ENCODE measurements at places on chromosomes 3 and 15.

DNA sequence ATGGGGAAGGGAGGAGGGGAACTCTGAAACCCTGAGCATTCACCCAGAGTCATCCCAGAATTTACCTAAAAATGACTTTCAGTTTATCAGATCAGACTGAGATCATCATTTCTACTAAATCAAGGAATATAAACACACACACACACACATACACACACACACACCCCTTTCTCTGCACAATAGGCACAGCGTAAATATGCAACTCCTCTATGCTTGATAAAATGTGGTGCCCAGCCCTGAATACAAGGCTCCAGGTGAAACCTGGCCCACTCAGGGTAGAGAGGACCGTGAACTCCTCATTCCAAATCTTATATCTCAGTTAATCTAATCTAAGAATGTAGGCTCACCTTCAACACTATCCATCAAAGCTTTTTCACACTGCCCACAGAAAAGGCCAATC is 31.8 kb upstream of the SEC22A start:
- no peak for DNase-seq

DNA sequence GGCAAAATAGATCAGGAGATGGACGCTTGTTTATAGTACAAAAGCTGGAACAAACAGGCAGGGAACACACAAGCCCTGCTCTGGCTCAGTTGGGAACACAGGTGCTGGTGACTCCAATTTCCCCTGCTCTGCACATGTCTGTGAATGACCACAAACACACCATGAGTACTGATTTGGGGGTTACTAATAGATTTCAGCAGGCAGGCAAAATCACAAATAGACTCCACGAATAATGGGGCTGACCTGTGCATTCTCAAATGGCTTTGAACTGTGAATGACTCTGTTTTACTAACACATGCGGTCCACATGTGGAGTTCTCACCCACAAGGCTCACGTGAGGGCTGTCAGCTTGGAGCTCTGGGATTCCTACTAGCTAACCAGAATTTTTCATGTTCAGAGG is 3.9 kb downstream of the RTP3 start:
- no peak for DNase-seq

GRCh38 chr3:41630708-41631107 is 331.2 kb downstream of the ULK4 start:
- no peak for DNase-seq

- DNase-seq = peak; percentile 13
Observed at GRCh38 chr15:64213646-64214045, 50.8 kb upstream of the PPIB start.

DNA sequence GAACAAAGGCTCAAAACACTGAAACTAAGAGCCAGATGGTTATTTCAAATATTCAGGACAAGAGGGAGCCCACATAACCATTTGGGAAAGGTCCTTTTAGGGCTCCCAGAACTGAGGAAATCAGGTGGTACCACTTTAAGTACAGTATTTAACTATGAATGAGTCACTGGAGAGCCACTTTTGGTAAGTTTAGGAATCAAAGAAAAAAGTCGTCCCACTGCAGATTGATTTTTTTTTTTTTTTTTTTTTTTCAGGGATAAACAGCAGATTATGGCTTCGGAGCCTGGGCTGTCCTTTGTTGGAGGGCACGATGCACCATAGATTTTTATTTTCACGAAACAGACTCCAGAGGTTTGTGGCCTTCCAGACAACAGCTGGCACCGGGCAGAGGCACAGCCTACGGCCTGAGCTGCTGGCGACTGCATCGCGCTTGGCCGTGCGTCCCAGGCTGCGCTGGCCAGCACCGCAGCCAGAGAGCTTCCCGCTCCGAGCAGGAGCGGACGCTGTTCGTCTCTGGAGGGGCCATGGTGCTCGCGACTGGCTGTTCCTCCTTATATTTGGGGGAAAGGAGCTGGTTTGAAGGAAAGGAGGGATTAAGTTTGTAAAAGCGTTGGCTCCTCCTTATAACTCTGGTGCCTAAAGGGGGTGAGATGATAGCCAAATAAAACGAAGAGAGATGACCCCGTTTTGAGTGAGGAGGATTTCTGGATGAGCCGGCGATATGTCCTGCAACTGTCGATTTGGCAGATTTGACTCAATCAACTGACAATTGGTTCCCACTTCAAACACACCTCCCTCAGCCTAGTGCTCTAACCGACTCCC is 152.9 kb upstream of the GOLIM4 start:
- peak; percentile 58 for DNase-seq

DNA sequence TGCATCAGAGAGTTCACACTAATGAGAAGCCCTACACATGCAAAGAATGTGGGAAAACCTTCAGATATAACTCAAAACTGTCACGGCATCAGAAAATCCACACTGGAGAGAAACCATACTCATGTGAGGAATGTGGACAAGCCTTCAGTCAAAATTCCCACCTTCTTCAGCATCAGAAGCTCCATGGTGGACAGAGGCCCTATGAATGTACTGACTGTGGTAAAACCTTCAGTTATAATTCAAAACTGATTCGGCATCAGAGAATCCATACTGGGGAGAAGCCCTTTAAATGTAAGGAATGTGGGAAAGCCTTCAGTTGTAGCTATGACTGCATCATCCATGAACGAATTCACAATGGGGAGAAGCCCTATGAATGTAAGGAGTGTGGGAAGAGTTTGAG is 10.2 kb downstream of the ZNF619 start:
- no peak for DNase-seq

- no peak for DNase-seq
Observed at GRCh38 chr3:66000506-66000905, 38.2 kb downstream of the MAGI1 start.

DNA sequence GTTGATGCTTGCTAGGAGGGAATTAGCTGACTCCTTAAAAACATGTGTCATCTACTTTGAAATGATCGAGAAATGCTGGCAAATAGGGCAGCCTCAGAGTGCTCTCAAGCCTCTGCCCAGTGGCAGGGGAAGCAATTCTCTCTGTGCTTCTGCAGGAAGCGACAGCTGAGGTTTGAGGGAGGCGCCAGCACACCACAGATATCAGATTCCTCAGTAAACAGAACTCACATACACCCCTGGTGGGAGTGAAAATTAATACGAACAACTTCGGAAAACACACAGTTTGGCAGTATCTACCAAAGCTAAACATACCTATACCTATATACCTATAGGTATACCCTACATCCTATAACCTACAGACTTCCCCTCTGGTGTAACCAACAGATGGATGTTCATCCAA is 61.3 kb downstream of the NSMCE3 start:
- peak; percentile 83 for DNase-seq

DNA sequence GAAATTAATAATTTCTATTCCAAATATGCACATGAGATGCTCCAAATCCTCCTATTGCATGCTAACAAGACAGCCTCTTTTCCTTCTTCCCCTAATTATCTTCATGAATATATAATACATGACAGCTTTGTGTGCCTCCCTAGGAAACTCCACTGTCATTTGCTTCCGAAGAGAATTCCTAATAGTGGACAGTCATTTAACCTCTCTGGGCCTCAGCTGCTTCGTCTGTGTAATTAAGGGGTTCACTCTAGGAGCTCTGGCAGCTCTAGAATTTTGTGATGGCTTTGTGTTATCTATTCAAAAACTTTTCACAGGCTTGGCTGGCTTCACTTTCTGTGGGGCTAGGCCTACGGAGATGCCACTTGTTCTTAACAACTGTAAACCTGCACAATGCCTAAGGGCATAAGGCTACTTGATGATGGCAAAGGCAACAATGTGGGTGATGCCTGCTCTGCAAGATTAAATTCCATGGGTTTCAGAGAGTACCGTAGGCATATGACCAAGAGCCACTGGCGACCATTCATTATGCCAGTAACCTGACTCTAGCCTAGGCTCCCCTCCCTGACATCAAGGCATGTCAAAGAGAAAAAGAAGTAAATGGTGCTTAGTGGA is 333.8 kb upstream of the UMPS start:
- DNase-seq = no peak

GRCh38 chr3:83821506-83821905 is 1137.3 kb upstream of the CADM2 start:
- no peak for DNase-seq

- DNase-seq = no peak
Observed at GRCh38 chr3:194399874-194400411, 877 bp upstream of the GP5 start.

DNA sequence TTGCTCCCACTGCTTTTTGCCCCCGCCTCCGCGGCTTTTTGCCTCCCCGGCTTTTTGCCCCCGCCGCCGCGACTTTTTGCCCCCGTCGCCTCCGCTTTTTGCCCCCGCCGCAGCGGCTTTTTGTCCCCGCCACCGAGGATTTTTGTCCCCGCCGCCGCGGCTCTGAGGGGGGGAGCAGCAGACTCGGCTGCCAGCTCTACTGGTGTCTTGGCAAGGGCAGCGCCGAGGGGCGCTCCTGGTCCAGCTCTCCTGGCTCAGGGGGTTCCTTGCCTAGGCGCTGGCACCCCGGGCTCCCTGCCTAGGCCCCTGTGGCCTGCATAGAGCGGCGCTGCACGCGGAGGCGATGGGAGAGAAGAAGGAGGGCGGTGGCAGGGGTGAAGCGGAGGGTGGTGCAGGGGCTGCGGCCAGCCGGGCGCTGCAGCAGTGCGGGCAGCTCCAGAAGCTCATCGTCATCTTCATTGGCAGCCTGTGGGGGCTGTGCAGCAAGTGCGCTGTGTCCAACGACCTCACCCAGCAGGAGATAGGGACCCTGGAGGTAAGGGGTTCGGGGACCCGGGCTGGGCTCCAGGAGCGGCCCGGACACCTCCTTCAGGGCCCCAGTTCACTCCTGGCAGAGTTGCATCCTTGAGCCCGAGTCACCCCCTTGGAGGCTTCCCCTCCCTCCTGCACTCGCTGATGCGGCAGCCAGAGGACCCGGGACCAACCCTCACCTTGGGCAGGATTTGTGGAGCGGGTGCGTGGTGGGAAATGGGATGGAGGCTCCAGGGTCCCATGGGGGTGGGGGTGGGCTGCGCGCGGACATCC is 642.4 kb downstream of the GOLGA6L6 start:
- no peak for DNase-seq

DNA sequence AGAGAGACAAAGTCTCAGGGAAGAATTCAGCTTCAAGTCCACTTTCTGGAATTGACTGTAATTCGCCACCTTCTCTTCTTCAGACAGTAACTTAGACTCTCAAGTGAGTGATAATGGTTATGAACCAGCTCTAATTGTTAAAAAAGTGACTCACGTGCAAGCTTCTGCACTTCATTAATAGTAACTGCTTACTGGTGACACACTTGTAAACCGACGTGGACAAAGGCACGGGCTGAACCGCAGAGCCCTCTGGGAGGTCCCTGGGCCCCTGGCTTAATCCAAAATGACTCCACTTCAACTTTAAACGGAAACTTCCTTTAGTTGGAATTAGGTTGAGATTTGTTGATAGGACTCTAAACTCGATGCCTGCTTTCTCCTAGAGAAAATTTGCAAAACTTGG is 17.0 kb downstream of the MUC4 start:
- no peak for DNase-seq

GRCh38 chr3:127389420-127389819 is 101.6 kb upstream of the PRR20G start:
- no peak for DNase-seq

DNA sequence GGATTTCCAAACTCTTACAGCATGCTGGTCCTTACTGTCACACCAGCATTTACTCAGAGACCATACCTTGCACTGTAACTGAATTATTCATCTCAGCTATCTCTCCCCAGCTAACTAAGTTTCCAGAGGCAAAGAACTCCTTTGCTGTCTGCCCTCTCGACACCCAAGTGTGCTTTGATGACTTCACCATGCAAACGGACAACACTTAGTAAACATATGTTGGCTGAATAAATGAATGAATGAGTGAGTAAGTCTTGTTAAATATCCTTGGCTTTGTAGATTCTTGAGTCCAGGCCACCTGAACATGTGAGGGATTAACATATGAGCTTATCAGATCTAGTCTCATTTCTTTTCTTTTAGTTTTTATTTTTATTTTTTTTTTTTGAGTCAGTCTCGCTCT is 138.2 kb downstream of the PLD1 start:
- no peak for DNase-seq

DNA sequence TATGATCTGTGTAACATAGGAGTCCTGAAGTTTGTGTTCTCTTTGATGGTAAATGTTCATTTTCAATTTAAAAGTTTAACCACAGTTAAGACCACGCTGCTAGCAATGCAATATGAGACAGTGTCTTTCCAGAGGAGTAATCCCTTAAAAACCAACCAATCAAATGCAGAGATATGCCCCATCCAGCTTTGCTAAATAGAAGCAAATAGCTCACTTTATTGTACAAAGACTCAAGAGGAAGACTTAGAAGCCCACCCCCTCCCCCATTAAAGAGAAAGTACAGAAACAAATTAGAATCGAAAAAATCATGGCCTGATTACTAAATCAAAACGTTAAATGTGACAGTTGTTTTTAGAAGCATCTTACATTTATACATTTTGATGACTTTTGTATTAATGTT is 2.1 kb upstream of the ANP32A start:
- DNase-seq = no peak

GRCh38 chr15:43954181-43954621 is 127.4 kb downstream of the WDR76 start:
- no peak for DNase-seq

DNA sequence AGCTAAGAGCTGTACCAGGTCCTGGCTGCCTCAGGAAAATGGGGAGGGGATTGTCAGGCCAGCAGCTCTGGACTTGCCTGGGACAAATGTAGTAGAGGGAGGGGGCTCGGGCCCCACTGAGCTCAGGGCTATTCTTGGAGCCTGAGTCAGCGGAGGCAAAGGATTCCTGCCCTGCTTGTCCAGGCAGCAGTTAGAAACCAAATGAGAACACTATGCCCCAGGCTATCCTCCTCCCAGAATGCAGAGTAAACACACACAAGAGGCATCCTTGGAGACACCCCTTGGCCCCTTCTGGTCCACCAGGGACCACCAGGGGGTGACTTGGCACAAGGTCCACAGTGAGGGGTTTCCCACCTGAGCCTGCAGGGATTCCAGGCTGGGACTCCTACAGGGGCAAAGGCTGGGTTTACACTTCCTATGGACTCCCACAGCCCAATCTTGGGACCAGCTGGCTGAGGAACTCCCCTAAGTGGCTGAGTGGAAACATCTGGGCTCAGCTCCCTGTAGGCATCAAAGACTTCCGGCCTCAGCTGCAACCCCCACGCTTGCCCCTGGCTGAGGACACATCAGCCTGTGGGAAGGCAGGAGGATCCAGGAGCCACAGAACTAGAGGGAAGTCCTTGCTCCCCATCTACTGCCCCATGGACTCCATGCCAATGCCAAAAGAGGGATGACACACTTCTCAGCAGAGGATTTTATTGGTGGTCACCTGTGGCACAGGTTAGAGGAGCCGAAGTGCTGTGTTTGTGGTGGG is 3.4 kb upstream of the COL7A1 start:
- no peak for DNase-seq

DNA sequence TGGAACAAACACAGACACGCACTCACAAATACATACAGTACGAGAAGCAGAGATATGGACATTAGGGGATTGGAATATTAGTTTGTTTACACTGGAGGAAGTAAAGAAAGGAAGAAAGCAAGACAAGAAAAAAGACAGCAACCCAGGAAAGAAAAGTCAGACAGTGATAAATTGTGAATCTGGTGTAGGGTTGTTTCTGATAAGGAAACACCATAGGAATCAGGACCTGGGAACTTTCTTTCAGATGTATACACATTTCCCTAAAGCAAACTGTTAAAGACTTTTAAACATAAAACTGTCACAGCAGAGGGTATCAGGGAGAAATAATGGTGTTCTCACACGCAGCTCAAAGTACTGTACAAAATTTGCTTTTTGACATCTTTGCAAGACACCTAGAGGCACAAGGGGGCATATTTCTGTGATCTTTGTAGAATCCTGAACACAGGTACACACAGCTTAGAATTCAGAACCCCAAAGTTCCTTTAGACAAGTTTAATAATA is 153.7 kb downstream of the TUSC7 start:
- no peak for DNase-seq

- DNase-seq = no peak
Observed at GRCh38 chr3:149277331-149277813, 55.7 kb upstream of the CP start.
